Esophagus muscularis mucosa (tissue), 4 donors: ENCODE measurements at places on chromosomes 2 and 18. TPM values are rescaled to one million over a fixed set of nuclear protein-coding genes. Genes with fewer than 3 reads are reported as not detected.

- DNase-seq = no peak
These were observed 50.6 kb upstream of the TFCP2L1 start for GRCh38 chr2:121335294-121336290.

- DNase-seq = no peak
These were observed 165.7 kb downstream of the RTP5 start for GRCh38 chr2:242034996-242035814.

- DNase-seq = no peak
These were observed 98.3 kb upstream of the TMEM17 start for GRCh38 chr2:62604336-62604735.

DNA sequence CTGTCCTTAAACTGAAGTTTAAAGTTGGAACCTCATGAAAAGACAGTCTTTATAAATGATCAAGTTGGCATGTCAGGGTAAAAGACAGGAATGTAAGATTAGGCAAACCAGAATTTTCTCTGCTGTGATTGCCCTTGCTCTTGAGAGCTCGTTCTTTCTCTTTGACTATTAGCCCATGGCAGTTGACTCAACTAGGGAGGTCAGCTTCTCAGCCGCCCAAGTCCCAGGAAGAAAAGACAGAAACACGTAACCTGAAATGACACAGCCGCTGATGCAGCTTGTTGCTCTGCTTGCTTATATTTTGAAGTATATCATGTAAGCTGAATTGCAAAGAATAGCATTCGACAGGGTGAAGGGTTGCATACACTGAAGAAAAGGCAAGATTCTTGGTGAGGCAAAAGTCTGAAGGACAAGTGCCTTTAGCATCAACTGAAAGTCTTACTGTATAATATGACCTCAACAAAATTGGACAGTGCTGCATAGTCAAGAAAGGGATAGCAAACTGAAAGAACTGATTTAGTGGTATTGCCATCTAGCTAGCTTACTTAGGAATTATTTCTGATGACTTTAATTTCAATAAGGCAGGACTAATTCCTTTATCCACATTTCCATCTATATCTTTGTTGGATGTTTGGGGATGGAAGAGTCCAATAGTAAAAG, 54.7 kb downstream of the ARHGAP15 start:
- DNase-seq = no peak

- DNase-seq = no peak
These were observed 12.6 kb upstream of the TMEM214 start for GRCh38 chr2:27019931-27020855.

GRCh38 chr2:197076652-197077051, 150.1 kb upstream of the PGAP1 start:
- DNase-seq = no peak

DNA sequence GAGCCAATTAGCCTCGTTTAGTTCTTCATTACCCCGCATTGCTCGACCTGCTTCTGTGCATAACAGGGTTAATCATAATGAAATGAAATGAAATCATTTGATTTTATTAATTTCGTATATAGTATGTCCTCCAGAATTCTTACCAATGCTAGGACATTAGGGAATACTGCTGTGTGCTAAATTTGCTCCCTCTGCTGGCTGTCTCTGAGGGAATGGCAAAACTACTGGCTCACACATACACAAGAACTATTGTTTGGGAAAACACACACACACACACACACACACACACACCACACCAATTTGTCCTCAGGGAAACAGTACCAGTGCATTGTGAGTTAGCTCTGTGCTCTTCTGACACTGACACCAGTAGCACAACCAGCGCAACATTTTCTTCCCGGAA, 273.3 kb upstream of the TCF4 start:
- no peak for DNase-seq

GRCh38 chr2:20213651-20214565, 11.0 kb downstream of the SDC1 start:
- DNase-seq = no peak

DNA sequence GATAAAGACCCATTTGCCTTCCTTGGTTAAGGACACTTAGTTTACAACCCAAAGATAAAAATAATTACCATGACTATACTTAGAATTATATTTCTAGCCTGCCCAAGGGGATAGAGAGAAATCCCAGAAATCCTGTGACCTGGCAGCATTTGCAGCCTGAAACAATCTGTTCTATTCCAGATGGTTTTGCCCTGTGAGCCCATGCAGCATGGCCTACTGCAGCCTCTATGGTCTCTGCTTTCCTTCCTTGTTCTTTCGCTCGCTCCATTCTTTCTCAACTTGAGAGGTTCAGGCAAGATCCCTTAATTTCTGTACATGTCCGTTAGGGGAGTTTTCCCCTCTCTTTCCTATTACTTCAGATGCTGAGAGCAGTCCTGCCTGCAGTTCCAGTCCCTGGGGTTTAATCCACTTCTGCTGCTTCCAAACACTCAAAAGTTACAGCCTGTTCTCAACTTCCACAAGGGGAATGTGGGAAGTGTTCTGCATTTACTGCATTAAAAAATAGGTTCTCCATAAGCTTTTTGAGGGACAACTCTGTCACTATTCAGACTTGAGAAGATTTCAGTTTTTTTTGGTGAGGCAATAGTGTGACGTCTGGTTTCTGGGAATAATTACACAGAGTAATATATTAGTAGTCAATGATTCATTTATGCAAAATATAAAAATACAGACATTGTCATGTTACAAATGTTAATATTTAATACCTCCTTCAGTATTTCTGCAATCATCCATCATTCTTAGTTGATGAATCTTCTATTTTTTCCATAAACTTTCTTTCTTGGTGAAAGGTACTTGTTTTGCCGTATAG, 80.3 kb downstream of the CDCA7 start:
- DNase-seq = no peak

GRCh38 chr2:71925268-71926088, 222.2 kb downstream of the CYP26B1 start:
- DNase-seq = no peak

- no peak for DNase-seq
These were observed 69.4 kb upstream of the ZNF397 start for GRCh38 chr18:35171315-35171987.

GRCh38 chr18:69996951-69997798, 49.5 kb upstream of the CD226 start:
- DNase-seq = no peak

DNA sequence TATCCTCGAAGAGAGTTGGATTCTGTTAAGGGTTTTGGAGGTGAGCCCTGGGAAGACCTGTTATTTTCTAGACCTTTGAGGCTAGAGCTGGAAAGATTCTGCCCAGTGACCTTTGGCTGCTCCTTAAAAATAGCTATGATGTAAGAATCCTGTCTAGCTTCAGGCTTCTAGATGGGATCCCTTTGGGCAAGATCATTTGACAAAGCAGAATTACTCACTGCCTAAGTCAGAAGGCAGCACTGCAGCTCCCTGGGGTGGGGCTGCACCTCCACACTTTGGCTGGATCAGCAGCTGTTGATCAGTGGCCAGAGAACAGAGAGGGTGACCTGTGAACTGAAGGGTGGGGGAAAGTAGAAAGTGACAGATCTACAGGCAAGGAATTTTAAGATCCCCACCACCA, 103.8 kb downstream of the ASAP2 start:
- DNase-seq = no peak

DNA sequence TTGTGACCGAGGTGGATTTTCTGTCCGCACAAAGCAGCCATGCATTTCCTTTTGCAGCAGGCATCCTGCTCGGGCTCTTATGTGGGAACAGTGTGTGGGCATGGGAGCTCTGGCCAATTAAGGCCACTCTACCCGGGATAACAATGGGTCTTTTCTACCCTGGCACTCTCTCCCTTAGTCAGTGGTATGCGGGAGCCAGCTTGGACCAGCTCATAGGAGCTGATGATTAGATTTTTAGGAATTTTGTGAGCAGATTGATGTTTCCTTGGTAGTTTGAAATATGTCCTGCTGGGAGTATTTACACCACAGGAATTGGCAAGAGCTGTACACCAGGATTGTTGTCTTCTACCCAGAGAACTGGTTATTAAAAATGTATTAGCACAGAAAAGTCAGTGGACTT, 89.3 kb downstream of the SPP2 start:
- no peak for DNase-seq

DNA sequence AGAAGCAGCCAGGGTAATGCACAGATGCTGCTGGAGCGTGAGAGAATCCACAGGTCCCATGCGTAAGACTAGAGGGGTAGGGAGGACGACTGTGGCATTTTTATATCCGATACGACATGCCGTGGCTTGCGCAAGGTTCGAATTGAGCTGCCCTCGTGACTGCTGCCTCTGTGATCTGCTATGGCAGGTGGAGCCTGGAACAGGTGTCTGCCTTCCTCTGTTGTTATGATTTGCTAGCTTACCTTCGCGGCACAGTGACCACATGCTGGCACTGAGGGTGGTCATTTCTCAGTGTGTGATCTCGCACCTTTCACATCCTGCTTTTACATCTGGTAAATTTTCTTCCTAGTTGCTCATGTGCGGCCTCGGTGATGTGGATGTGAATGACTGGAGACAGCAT, 240.2 kb downstream of the ALPK2 start:
- no peak for DNase-seq

GRCh38 chr2:16209799-16210198, 269.4 kb downstream of the MYCN start:
- DNase-seq = no peak

DNA sequence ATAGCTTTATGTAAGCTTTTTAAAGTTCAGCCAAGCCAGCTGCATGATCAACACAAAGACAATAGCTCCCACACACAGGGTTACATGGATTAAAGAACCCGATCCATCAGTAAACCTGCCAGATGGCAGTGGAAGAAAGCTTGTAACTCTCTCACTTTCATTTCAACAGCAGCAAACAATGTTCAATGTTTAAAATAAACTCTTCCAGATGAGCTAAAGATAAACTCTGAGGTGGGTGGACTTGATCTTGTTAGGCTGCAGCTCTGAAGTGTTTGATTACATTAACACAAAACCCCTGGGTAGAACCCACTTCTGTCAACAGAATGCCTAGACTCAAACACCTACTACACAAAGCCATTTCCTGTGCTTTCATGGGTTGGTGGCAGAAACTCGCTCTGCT, 13.9 kb downstream of the RDH14 start:
- no peak for DNase-seq

GRCh38 chr2:107107351-107107750, 221.4 kb upstream of the ST6GAL2 start:
- no peak for DNase-seq

DNA sequence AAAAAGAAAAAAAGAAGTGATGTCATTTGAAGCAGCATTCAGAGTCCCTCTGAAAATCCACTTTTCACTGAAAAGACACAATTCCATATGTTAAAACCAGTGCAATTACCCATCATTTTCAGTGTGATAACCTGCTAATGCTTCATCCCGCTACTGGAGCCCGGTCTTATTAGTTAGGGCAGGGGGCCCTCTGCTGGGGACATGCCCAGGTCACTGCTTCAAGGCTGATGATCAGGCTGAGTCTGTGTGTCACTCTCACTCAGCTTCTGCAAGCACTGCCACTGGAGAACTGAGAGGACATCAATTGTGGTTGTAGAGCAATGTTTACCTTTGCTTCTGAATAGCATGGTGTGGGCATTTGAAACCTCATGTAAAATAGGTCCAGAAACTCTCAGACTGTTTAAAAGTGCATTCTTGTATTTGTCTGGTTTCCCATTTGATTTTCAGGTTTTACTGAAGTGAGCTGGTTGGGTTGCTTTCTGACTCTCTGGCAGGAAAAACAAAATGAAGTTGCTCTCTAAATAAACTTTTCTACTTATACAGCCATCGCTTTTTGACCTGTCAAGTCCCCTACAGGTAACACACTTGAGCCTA, 49.2 kb upstream of the NXPH2 start:
- no peak for DNase-seq

- no peak for DNase-seq
These were observed 128.3 kb upstream of the SPATS2L start for GRCh38 chr2:200177971-200178911.

- DNase-seq = no peak
These were observed 7.7 kb downstream of the APOB start for GRCh38 chr2:21035974-21036707.

DNA sequence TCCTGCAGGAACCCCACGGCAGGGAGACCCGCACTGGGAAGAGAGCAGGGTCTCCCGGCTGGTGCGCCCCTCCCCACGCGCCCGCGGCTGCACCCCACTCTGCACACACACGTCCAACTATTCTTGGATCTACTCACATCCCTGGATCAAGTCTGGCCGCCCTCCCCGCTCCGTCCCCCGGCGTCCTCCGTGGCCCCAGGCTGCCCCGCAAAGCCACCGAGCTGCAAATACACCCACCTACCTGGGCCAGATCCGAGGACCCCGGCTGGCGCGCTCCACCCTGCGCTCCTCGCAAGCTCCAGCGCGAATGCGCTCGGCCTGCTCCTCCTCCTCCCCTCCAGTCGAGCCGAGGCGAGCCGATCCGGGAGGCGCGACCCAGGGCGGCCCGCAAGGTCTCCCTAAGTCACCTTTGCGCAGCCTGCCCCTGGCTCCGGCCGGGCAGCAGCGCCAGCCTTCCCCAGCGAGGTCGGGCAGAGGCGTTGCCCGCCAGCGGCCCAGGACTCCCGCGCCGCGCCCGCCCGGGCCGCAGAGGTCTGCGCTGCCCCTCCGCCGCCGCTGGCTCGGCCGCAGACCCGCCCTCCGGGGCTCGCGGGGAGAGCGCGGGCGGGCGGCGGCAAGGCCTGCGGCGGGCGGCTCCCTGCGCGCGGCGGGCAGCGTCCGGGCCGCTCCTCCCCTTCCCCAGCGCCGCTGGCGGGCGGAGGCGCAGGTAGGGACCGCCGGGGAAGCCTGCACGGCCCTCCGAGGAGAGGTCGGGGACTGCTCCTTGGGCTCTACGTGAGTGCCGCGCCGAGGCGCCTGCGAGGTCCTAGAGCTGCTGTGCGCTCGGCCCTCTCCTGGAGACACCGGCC, 126.0 kb downstream of the OSBPL1A start:
- no peak for DNase-seq

GRCh38 chr2:145415151-145415550, 895.2 kb upstream of the ZEB2 start:
- no peak for DNase-seq

DNA sequence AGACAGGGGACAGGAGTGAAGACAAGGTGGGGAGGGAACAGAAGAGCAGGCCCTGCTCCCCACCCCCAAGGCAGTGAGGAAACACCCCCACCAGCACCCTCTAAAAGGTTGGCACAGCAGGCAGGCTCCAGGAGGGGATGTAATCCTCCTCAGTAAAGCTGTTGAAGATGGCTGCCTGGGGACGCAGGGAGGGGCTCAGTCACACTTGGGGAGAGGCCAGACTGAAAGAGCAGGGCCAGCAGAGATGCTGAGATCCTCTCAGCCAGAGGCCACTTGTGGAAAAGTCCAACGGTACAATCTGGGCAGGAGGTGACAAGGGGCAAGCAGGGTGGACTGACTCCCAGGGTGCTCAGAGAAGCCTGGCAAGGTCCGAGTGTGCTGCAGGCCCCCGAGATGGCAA, 154.8 kb upstream of the ID2 start:
- DNase-seq = no peak

The GAREM2 gene
- total RNA-seq = 2.5 TPM

The VWA3B gene
- total RNA-seq = not detected

The HNMT gene
- total RNA-seq = 25.5 TPM

The SEC11C gene
- total RNA-seq = 26.4 TPM

The SF3B1 gene
- 162 TPM for total RNA-seq

The GREB1 gene
- total RNA-seq = 11.0 TPM

The DSC3 gene
- total RNA-seq = 0.23 TPM

The KATNAL2 gene
- total RNA-seq = 3.9 TPM

The CDCA7 gene
- total RNA-seq = 3.1 TPM

The TRABD2A gene
- total RNA-seq = 1.2 TPM

The GKN2 gene
- not detected for total RNA-seq

The CHN1 gene
- 23.2 TPM for total RNA-seq
